ENCODE measurements at places on chromosomes 3 and 15. TPM values are rescaled to one million over a fixed set of nuclear protein-coding genes. Genes with fewer than 3 reads are reported as not detected.
A peak's percentile ranks its signal among the peaks of the same experiment; 100 is the strongest.

Gene TIGIT
- not detected for total RNA-seq

Gene RASGRF1
- total RNA-seq, result not detected

DNA sequence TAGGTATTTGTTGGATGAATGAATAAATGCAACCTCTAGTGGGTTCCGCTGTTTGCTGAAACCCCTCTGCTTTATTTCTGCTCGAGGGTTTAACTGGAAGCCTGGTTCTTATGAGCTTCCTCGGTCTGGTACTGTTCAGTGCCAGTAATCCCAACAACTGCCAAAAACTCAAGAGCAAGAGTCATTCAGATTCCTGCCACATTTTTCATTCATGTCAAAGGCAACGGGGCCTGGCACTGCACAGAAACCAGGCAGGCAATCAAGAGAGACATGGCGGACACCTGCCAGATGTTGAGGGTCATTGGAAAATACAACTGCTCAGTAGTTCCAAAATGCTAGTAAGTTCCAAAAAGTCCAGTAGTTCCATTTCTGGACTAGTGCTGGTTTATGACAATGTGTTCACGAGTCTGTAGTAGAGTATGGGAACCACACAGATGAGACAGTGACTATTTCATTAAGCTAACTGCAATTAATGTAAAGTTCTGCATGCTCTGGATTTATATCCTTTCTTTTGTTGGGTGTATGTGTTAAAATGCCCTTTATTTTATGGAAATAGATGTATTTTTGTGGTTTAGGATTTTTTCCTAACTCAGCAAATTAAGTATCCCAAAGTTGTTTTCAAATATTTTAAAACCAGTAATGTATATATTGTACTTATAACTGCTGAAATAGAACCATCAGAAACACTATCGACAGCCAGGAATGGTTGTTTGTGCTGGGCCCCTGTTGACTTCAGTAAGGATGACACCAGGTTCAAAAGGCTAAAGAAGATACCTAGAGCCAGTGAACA is 22.7 kb upstream of the TMEM41A start:
- no peak for DNase-seq

DNA sequence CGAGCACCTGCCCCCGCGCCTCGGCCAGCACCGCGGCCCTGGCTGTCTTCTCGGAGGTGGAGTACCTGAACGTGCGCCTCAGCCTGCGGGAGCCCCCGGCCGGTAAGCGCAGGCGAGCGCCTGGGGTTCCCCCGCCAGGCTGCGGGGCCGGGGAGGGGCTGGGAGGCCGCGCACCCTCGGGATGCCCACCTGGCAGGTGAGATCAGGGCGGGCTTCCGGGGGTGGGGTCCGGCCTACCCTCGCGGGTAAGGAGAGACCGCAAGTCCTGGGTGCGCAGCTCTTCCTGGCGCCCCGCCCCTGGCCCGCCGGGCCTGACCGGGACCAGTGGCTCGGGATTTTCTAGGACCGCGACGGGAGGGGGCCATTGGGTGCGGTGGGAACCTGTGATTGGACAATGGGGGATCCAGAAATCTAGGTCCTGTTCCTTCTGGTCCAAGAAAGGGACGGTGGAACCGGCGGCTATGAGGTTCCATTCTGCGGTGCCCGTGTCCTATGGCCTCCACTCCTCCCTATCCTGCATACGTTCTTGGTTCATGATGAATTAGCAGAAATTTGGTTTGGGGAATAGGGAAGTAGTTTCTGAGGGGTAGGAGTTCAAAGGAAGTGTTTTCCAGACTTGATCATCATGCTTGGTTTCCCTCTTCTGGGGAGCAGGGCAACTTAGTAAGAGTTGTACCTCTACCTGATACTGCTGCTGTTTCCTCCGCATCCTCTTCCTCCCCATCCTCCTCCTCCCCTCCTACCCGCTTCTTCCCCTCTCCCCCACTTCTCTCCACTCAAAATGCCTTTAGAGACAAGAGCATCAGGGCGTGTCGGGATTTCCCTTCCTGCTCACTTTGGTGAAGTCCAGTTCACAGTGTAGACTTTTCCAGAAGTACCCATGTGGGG is 808 bp downstream of the ARRDC4 start:
- DNase-seq, result peak; percentile 82

- no peak for DNase-seq
These were observed 1.6 kb downstream of the CALML4 start for GRCh38 chr15:68203486-68203885.

GRCh38 chr3:72238010-72238691 is 453.2 kb upstream of the PROK2 start:
- DNase-seq, result peak; percentile 23
